ENCODE measurements at places on chromosomes 3 and 15.

- no peak for DNase-seq
These were observed 9.2 kb upstream of the CHST2 start for GRCh38 chr3:143110371-143110770.

DNA sequence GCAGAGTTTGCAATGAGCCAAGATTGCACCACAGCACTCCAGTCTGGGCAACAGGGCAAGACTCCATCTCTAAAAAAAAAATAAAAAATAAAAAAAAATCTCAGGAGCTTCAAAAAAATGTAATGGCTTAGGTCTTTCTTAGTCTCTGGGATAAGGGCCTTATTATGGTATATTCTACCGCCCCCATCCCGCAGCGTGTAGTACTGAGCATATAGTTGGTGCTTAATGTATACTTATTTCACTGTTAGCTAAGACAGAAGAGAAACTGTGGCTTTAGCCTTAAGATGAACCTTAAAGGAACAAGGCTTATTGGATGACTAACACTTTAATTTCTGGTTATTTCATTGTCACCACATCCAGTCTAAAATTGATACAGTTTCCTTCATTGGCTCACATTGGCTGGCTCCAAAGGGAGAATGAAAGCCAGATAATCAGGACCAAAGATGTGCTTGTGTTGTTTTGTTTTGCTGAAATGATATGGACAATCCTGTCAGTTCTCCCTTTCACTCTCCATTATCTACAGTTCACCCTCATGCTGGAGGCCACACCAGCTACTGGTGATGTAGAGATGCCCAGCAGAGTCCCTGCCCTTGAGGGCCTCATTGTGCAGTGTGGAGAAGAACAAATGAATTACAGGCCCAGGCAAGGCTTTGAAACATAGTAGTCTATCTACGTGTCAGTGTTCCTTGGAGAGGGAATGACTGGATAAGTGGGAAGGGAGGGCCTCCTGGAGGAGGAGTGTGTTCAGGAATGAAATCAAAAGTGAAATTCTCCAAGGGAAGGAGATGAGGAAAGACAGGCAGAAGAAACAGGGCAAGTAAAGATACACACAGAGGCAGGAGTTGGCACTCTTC lies 17.4 kb upstream of the RAF1 start:
- peak; percentile 23 for DNase-seq

DNA sequence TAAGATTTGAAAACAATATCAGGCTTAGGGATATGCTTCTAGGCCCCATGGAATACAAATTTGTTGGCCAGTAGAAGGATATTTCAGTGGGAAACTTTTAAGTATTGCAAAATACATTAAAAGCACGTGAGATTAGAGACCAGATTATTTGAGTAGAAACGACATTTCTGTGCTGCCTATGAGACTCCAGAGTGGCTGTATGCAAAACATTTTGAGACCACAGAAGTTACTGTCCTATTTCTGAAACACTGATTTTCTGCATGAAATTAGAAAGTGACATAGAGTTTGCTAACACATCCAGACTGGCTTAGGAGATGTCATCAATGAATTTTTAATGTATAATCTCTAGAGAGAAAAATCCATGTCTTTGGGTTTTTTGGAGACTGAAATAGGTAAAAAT lies 99.8 kb downstream of the KCNH8 start:
- DNase-seq = no peak

- DNase-seq = peak; percentile 25
These were observed 15.0 kb upstream of the DAG1 start for GRCh38 chr3:49454898-49455681.

- no peak for DNase-seq
These were observed 251.8 kb downstream of the MAGI1 start for GRCh38 chr3:65786890-65787289.

DNA sequence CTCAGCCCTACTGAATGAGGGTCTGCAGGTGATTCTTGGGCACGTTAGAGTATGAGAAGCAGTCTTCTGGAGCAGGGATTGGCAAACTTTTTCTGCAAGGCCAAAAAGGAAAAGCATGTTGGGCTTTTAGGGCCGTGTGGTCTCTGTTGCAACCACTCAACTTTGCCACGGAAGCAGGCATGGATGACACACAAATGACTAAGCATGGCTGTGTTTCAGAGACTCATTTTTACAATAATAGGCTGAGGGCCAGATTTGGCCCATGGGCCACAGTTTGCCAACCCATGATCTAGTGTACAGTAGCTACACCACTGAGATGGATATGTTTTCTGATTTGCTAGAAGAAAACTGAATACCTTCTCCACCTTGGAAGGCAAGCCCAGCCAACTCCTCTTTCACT lies 66.1 kb upstream of the PRICKLE2 start:
- peak; percentile 93 for DNase-seq

- DNase-seq = no peak
These were observed 13.4 kb upstream of the CDAN1 start for GRCh38 chr15:42750306-42750705.

GRCh38 chr15:66291816-66292570 lies 1.4 kb upstream of the DIS3L start:
- peak; percentile 52 for DNase-seq

GRCh38 chr3:445960-446359 lies 249.4 kb downstream of the CHL1 start:
- DNase-seq = no peak

DNA sequence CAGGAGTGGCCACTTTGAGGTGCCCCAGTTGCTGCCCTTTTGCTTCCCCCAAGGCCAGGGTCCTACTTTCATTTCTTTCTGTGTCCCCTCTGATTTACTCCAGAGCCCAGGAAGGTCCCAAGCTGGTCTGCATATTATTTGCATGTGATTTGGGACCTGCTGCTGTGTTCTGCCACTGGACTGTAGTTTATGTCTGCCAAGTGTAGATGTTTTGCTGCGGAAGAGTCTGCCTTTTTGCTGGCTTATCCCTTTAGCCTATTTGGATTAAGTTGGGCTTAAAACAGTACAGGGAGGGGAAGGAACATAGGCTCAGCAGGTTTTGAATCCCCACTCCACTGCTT lies 21.4 kb downstream of the NOX5 start:
- DNase-seq = no peak

- DNase-seq = no peak
These were observed 117.1 kb downstream of the MTHFS start for GRCh38 chr15:79779746-79780145.

DNA sequence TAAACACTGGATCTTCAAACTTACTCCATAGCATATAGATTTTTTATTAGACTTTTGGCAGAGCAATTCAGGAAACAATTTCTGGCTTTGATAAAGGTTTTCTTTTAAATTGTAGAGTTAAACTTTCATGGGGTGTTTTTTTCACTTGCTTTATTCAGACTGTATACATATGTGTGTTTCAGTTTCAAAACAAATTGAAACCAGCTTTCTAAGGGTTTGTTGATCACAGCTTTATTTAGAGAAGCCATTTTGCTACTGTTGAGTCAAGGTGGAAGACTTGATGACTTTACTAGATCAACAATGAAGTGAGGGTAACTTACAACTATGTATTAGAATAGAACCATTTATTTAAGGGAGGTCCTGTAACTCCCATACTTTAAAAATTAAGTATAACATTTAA lies 6.2 kb downstream of the UBE2E1 start:
- DNase-seq = no peak

GRCh38 chr3:178182337-178182779 lies 353.9 kb upstream of the KCNMB2 start:
- DNase-seq = no peak

GRCh38 chr15:100464888-100465287 lies 63.9 kb downstream of the CERS3 start:
- no peak for DNase-seq

GRCh38 chr15:56365075-56365711 lies at the start of gene TEX9:
Gene TEX9, plus strand, starts transcription at chr15:56365426. Its CDS starts 25 bp downstream, at chr15:56365451.
- DNase-seq = peak; percentile 85

GRCh38 chr3:159879598-159879997 lies 109.0 kb upstream of the IL12A start:
- no peak for DNase-seq

- no peak for DNase-seq
These were observed 3.1 kb downstream of the MELTF start for GRCh38 chr3:197026481-197026866.

- DNase-seq = no peak
These were observed 14.1 kb upstream of the TMEM115 start for GRCh38 chr3:50373146-50374051.

DNA sequence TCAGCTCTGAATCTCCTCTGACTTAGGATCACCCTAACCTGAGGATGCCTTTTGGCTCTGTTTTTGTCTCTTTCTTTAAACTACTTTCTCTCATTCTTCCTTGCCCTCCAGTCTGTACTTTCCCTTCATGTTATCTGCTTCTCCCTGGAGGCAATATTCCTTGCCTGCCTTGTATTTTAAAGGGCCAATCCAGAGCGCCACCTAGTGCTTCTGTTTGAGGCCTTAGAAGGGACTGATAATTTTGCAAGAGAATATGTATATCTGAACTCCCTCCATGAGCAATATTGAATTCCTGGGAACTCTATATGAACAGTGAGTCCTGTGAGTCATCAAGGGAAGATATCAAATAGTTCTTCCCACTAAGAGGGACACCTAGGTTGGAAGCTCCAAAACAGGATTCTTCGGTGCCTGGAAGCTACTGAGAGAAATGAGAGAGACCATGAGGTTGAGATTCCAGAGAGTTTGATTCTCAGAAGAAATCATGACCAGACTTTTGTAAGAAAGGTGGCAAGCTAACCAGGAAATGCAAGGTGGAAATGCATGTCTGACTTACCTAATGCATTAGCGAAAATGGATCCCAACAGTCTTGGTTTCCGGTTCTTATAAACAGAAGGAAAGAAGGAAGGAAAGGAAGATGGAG lies 203.8 kb upstream of the CD96 start:
- peak; percentile 77 for DNase-seq

DNA sequence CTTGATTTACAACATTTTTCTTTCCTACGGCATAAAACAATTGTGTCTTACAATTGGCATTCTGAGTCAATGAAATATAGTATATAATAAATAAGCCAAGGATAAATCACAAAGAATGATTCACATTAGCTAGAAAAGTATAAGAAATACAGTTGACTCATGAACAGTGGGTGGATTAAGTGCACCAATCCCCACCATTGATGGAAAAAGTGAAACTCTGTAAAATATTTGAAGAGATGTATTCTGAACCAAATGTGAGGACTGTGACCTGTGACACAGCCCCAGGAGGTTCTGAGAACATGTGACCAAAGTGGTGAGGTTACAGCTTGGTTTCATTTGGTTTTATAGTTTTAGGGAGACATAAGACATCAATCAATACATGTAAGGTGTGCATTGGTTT lies 227.5 kb downstream of the ALCAM start:
- peak; percentile 40 for DNase-seq

All from EH (cell line).